Activated CD4-positive, alpha-beta T cell treated with anti-CD3 and anti-CD28 coated beads for 48 hours (primary cell): ENCODE measurements at places on chromosomes 5 and 9.

DNA sequence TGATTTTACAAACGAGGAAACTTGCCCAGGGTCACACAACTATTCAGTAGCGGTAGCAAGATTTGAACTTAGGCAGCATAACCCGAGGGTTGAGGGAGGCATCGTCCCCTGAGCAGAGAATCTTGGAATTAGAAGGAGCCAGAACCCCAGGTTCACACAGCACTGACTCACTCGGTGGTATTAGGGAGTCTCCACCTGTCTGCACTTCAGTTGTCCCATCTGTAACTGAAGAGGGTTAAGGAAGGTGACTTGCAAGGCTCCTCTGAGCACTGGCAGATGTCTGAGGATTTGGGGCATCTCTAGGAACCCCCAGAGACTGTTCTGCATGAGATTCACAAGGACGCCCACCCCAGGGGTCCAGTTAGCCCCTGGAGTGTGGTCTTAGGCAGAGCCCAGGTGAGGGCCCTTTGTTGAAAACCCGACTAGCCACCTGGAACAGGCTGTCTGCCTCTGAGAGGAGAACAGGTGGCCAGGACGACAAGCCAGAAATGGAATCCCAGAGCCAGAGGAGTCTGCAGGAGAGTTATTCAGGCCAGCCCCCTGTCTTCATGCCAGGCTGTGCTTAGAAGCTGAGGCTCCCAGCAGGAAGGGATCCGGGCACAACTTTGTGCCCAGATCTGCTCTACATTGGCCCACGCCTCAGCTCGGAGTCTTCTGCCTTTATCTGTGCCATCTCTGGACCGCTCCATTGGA, 50.0 kb upstream of the ORM1 start:
- no peak for DNase-seq

GRCh38 chr5:52748590-52748989, 39.1 kb upstream of the ITGA1 start:
- DNase-seq: no peak

DNA sequence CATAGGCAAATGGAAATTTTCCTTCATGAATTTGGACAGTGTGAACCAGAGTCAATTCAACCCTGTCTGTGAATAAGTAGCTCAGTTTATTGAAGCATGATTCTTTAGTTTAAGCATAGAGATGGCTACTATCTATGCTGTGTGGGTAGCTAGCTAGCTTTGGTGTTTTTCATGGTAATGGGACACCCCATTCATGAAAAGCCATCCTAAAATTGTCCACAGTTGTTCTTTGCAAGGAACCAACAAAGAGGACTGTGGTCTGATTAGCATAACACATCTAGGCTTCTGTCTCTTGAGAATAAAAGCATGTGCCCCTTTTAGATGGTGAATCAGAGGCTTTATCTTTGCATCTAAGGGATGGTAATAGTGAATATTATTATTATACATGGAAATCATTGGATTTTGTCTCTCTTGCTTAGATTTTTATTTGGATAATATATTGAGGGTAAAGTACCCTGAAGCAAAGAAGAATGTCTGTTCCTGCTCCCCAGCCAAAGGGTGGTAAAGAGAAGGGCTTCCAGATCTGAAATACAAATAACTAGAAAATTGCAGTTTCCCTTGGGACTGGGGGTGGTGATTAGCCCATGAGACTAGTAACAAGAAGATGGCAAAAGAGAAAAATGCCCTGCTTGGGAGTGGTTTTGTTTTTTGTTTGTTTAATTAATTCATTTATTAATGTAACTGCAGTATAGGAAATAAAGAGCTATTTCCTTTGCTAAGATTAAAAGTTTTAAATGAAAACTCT, 624.2 kb upstream of the ZNF608 start:
- DNase-seq: no peak

- DNase-seq: peak; percentile 77
Observed at GRCh38 chr9:136544964-136545691, 720 bp downstream of the NOTCH1 start.

GRCh38 chr9:75084081-75084672, 3.8 kb downstream of the NMRK1 start:
- no peak for DNase-seq

DNA sequence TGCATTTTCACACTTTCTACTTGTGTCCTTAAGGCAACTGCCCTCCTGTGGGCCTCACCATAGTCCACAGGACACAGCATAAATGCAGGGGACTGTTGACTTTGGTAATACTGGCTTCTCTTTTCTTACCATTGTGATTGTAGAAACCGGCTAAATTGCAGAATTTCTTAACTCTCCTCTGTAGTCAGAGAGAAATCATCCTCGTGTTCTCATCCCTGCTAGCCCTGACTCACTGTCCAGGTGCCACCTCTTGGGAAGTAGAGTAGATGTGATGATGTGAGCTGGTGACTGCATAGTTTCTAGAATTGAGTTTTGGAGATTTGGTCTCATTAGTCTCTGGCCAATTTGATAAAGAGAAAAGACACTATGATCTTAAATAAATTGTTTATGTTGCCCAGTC, 5.5 kb downstream of the PHF24 start:
- no peak for DNase-seq

DNA sequence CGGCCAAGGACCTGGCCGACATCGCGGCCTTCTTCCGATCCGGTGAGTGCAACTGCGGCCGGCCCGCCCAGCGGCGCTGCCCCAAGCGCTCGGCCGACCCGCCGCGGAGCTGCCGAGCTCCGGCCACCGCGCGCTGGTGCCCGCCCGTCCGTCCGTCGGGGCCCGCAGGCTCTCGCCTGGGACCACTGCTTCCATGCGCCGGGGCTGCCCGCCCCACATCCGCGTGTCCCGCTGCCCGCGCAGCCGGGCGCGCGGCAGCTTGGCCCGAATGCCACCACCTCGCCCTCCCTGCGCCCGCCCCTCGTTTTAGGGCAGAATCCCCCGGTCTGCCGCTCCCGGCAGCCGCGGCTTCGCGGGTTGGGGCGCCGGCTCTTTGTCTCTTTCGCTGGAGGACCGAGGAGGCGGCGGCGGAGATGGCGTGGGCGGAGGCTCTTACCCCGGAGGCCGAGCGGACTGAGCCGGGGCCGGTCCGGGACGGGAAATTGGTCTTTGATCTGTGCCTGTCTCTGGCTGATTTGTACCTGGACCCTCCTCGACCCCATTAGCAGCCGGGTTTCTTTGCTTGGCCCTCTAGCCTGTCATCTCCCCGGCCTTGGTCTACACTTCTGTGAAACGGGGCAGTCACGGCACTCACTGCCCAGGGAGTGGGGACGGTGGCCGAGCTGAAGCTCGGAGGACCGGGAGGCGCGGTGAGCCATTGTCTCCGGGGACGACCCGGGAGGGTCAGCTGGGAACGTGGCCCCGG, 871 bp downstream of the TRIO start:
- DNase-seq: peak; percentile 36

- DNase-seq: no peak
Observed at GRCh38 chr9:133635533-133636531, at the start of gene DBH. DBH (plus strand) TSS chr9:133636363; CDS start chr9:133636372, 9 bp downstream.

DNA sequence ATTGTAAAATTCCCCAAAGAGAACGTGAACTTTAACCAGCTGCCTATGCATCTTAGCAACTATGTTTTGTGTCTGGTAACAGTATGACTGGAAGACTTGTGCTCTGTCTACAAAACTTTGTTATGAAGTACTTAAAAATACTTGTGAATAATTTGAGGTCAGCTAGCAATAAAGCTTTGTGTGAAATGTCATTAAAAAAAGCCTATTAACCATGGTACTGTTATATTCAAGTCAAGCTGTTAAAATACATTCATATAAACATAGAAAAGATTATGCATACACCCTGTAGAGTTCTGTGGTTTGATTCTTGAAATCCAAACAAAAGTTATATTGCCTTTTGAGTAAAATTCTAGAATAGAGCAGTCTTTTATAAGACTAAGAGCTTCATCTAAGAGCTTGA, 60.1 kb downstream of the VCAN start:
- DNase-seq: no peak

- no peak for DNase-seq
Observed at GRCh38 chr5:140011297-140011802, 31.7 kb downstream of the NRG2 start.

DNA sequence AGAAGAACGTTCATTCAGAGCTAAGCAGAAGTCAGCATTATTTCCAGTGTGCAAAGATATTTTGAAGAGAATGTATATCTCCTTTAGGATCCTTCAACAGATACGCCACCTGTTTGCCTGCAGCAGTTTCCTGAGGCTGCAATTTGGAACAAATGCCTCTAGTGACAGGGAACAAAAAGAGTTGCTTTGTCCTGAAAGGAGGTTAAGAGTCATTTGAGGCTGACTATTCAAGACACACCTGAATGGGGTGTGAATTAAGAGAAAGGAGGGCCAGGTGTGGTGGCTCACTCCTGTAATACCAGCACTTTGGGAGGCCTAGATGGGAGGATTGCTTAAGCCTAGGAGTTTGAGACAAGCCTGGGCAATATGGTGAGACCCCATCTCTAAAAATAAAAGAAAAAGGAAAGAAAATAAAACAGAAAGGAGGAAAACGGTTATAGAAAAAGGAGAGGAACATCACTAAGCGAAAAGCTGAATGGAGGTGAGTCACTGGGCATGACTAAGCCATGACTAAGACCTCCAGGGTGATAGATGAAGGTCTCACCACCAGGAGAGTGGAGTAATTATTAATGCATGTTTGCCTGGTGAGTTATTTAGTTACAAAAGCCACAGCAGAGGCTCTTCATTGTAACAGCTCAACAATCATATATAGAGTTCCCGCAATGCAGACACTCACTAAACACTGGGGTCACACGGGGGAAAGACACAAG, 255.2 kb upstream of the TNC start:
- DNase-seq: peak; percentile 62

DNA sequence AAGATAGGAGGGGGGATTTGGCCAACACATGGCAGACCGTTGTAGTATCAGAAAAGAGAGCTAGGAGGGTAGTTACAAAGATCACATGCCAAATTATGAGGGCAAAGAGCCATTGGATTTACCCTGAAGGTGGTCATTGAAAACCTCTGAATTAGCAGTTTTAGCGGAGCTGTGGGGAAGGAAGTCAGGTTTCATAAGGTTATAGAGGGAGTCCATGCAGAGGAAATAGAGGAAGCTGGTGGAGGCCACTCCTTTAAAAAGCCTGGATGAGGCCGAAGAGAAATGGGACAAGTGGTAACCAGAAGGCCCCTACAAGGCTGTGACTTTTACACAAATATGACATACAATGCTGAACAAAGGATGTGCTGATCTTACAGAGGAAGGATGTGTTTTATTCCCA, 13.2 kb downstream of the DOCK8 start:
- DNase-seq: no peak

- no peak for DNase-seq
Observed at GRCh38 chr5:133467335-133467779, 145.0 kb downstream of the FSTL4 start.

- DNase-seq: no peak
Observed at GRCh38 chr5:171724468-171725204, 61.0 kb upstream of the SMIM23 start.

DNA sequence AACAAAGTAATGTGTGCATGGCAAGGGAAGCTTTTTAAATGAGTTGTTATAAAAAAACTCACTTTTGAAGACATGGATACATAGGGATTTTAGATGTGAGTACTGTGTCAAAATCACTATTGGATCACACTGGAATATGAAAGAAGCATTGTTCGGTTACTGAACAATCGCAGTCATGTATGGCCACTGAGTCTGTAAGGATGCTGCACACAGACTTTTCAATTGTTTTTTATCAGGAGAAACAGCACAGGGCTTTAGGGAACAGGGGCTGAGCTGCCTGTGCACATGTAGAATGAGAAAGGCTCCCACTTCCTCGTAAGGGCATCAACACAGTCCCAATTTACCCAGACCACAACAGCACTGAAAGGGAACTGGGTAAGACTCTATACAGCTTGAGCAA, 1333.9 kb upstream of the DMAC1 start:
- no peak for DNase-seq

- no peak for DNase-seq
Observed at GRCh38 chr5:153223376-153223775, 267.1 kb upstream of the GRIA1 start.

- no peak for DNase-seq
Observed at GRCh38 chr9:75133396-75133795, 45.1 kb downstream of the OSTF1 start.

- DNase-seq: no peak
Observed at GRCh38 chr5:126385524-126386502, 37.4 kb upstream of the GRAMD2B start.

DNA sequence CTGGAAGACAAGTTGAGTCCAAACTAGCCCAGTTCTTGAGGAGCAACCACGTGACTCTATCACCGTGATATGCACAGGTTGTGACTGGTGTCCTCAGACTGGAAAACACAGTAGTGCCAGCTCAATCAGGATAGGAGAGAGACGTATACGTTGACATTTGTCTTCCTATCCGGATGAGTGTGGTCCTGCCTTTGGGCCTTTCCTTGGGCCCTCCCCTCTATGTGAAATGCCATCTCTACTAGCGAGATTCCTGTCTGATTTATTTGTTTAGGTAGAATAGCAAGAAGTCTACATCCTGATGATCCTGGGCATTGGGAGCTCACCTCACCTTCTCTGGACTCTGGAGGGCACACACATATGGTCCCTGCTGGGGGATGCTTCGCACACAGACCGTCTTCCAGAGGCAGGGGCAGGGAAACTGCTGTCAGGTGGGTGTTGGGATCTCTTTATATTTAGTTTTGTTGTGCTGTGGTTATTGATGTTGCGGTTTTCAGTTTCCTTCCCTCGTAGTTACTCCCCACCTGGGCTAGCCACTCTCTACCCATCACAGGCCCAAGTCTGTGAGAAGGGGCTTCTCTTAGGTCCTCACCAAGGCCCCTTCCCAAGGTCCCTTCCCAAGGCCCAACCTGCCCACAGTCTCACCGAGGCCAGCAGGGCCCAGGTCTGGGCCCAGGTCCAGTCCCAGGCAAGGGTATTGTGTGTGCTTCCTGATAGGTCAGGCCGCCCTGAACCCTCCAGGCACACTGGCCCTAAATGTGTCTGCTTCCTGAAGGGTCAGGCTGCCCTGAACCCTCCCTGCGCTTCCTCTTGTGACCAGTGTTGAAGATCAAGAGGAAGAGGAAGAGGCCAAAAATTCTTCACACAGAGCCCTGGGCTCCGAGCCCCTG, 19.0 kb upstream of the SPINK4 start:
- no peak for DNase-seq

DNA sequence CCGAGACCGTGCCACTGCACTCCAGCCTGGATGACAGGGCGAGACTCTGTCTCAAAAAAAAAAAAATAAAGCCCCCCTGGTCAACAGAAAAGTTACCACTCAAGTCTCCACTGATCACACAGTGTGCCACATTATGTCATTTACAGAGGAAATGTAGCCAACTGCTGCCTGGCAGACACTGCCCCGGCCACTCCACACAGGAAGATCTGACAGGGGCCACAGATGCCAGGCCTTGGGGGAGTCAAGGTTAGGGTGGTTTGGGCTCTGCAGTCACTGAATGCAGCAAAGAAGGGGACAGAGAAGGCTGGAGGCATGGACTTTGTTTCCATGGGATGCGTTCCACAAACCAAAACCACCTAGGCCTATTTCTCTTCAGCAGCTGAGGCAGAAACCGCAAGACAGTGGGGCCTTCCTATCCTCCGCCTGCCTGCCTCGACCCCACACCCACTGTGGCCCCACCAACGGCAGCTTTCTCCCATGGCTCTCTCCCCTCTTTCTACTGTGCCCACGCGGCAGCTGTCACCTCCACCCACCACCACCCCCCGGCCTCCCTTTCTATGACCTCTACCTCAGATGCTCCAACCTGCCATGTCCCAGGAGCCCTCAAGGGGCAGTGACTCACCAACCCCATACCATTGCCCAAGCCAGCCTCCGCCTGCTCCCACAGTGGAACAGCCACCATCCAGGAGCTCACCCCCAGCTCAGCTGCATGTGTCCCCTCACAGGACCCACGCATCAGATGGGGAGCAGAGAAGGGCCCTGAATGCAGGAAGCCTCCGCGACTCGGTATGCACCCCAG, 12.4 kb downstream of the IPPK start:
- no peak for DNase-seq

- no peak for DNase-seq
Observed at GRCh38 chr9:36138496-36138895, 2.0 kb downstream of the GLIPR2 start.
